Ovary (tissue), 10 donors: ENCODE measurements at places on chromosomes 13 and 19. TPM values are rescaled to one million over a fixed set of nuclear protein-coding genes. Genes with fewer than 3 reads are reported as not detected.

TTYH1 gene
- total RNA-seq: 7.5 TPM

DNA sequence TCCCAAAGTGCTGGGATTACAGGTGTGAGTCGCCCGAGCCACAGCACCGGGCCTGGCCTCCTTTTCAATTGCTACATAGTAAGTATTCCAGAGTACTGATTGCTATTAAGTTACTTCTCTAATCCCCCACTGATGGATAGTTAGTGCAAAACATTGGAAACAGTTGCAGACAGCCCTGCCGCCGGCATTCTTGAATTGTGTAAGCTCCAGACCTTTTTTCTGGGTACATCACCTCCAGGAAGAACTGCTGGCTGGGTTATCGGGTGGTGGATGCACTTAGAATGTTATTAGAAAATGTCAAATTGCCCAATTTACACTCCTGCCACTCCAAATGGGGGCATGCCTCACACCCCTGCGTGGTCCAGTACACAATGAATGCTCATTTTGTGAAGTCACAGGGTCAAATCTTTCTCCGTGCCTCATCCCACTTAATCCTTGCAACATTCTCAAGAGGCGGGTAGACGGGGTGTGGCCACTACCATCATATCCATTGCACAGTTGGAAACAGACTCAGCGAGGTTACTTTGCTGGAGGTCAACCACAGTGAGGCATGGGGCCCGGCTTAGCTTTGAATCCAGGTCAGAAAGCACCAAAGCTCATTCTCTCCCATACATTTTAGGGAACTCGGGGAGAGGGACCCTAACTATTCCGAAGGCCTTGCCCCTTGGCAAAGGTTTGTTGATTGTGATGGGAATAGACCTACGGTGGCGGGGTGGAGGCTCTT, 1.0 kb upstream of the KDM4B start:
- H3K27me3 ChIP-seq: no peaks in the 10 kb centered on the region
- H3K27ac ChIP-seq: no peak overlapping the region

ATXN8OS gene
- total RNA-seq: not detected

MVB12A gene
- total RNA-seq: 86.6 TPM

IGFL2 gene
- total RNA-seq: not detected

DNA sequence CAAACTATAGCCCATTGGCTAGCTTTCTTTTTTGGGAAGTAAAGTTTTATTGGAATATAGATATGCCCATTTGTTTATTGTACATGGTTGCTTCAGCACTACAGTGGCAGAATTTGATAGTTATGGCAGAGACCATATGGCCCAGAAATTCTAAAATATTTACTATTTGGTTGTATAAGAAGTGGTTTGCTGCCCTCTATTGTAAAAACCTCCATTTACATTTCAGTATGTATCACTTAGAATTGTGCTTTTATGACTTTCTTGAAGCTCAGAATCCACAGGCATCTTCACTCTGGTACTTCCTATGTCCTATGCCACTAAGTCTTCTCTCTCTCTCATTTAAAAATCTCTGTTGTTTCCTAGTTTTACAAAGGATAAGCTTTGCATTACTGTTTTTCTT, 37.7 kb downstream of the DLEU7 start:
- H3K4me3 ChIP-seq: no peak overlapping the region
- H3K27ac ChIP-seq: no peak overlapping the region
- H3K36me3 ChIP-seq: no peaks in the 10 kb centered on the region
- H3K27me3 ChIP-seq: no peaks in the 10 kb centered on the region
- no peaks in the 10 kb centered on the region for H3K4me1 ChIP-seq
- no peak for DNase-seq

GRCh38 chr13:95926231-95926630, 127.0 kb downstream of the UGGT2 start:
- no peak overlapping the region for H3K4me3 ChIP-seq
- H3K27me3 ChIP-seq: no peaks in the 10 kb centered on the region
- no peaks in the 10 kb centered on the region for H3K4me1 ChIP-seq

ZNF567 gene
- 12.6 TPM for total RNA-seq

DNA sequence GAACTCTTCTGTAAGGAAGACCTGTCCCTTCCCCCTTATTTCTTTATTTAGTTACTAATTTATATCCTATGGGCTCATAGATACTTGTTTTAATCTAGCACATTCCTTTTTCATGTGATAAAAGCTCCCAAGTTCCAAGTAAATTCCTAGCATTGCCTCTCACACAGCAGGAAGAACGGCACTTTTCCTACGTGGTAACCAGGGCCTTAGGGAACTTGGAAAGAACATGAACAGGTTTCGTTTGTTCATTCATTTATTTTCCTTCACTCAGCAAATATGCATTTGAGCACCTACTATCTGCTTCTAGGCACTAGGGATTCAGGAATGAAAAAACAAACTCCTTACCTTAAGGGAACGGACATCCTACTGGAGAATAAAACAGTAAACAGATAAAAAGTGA, 125.1 kb downstream of the SIPA1L3 start:
- no peaks in the 10 kb centered on the region for H3K36me3 ChIP-seq
- H3K4me1 ChIP-seq: peaks cover 7% of the 10 kb centered on the region
- no peak for DNase-seq
- no peaks in the 10 kb centered on the region for H3K27me3 ChIP-seq
- H3K4me3 ChIP-seq: no peak overlapping the region

NLRP7 gene
- total RNA-seq: not detected

IRF2BP1 gene
- total RNA-seq: 46.2 TPM
